ENCODE measurements at places on chromosomes 2 and 18.

DNA sequence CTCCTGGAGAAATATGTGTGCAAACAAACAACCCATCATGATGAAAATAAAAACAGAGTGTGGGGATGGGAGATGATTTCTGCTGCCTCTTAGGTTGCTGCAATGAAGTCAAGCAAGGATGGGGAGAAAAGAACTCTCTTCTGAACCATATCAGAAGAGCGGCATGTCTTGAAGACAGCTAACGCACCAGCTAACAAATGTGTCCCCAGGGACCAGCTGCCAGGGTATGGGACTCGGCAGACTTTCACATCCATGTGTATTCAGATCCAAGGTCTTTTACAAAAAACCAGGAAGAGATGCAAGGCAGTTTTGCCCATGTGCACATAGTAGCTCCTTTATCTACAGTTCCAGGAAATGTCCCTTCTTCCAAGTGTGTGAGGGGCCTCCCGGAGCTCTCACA is 125.4 kb downstream of the CLIP4 start:
- no peak for DNase-seq

GRCh38 chr2:41867553-41867952 is 180.3 kb upstream of the PKDCC start:
- DNase-seq = peak; percentile 13

- DNase-seq = no peak
Measured at GRCh38 chr2:1173528-1173927, 222.9 kb downstream of the SNTG2 start.

DNA sequence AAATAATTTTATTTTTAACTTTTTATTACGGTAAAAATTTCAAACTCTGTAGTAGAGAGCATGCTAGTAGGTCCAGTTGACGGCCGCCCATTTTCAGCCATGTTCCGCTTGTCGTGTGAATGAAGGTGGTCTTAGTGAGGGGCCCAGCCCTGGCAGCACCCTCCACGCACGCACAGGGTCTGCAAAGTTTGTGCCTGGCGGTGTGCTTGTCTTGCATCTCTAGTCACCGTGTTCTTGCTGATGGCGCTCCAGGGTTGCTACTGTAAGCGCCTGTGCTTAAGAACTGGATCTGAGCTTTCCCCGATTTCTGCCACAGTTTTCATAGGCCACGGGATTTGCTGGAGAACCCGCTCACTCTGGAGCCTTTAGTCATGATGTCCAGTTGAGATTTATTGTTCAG is 28.9 kb downstream of the LDLRAD4 start:
- DNase-seq = no peak

DNA sequence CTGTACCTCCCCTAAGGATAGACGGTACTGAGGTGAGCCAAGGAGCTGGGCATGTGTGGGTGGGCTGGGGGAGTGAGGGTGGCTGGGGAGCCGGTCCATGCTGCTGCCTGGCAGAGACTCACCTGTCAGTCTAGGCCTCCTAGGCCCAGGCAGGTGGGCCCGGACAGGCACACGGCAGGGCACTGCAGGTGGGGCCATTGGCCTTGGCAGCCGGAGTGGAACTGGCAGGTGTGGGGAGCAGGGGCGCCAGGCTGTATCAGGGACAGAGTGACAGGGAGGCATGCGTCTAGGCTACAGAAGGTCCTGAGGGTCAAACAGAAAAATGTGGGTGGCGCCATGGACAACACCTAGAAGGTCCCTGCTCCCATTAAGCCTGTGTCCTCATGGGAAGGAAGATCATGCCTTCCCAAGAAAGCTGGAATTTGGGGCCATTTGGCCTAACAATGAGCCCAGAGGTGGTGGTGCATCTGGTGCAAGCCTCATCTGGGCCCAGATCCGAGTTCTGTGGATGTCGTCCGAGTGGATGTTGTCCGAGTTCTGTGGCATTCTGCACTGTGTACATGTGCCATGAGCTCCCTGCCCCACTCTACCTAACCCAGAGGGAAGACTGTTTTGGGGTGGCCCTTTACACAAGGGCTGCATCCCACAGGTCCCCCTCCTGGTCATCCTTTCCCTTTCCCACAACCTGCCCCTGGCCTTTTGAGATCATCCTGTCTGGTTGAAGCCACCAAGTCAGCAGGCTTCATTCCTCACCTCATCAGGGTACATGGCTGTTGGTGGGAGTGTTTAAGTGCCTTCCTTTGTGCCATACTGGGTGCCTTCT is 249.7 kb downstream of the GLI2 start:
- DNase-seq = no peak

- no peak for DNase-seq
Measured at GRCh38 chr2:147572622-147573021, 272.2 kb upstream of the ACVR2A start.

DNA sequence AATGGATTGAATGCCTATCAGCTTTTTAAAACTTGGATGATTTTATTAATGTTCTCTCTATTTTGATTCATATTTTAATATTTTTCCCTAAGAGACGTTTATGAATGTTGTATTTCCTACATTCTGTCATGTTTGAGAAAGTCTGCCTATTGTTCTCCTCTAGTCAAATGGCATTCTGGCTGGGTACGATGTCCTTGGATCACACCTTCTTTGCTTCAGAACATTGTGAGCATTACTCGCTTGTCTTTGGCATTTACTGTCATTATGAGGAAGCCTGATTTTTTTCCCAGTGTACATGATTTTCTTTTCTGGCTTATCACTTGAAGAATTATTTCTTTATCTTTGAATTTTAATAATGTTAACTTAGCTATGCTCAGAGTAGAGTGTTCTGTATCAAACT is 78.4 kb downstream of the CDC42EP3 start:
- no peak for DNase-seq

DNA sequence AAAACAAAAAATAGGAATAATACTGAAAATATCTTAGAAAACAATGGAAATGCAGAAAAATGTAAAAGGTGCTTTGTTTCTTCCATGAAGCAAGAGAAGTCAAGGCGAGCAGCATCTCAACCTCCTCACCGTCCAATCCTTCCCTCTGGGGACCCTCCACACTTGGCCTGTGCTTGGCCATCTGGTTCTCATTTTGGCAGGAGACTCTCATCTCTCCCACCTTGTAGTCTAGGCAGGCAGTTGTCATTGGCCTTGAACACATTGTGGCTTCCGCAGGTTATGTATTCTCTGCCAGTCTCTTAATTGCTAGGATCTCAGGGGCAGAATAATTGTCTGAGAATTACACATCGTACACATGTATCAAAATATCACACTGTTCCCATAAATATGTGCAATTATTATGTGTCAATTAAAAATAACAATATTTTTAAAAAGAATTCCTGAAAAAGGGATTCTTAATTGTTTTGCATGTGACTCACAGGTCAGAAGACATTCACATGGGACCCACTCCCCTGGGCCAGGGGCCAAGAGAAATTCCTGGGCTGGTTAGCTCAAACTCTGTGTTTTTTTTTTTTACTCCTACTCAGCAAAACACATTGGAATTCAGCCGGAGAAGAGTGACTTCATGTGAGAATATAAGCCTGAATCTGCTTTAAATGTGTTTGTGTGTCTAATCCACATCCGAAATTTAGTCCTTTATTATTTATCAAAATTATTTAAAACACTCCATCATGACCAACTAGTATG is 14.0 kb upstream of the ANKRD62 start:
- DNase-seq = peak; percentile 46

GRCh38 chr18:42338683-42339082 is 383.6 kb downstream of the PIK3C3 start:
- DNase-seq = no peak

- DNase-seq = peak; percentile 95
Measured at GRCh38 chr2:43221763-43222474, 4.5 kb downstream of the ZFP36L2 start.

DNA sequence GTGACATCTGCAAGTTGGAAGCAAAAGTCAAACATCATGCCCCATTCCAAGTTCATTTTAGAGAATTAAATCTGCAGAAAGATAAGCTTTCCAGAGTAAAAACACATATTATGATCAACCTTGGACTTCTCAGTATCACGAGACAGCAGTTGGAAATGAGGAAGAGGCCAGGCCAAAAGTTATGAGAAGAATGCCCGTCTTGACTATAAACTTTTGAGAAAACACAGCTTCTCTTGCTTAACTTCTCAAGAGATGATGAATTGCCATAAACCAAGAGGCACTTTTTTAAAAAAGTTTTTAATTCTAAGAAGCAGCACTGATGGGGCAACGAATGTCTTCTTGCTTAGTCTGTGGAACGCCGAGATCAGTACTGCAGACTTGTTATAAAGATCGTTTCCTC is 52.6 kb upstream of the NFU1 start:
- no peak for DNase-seq

DNA sequence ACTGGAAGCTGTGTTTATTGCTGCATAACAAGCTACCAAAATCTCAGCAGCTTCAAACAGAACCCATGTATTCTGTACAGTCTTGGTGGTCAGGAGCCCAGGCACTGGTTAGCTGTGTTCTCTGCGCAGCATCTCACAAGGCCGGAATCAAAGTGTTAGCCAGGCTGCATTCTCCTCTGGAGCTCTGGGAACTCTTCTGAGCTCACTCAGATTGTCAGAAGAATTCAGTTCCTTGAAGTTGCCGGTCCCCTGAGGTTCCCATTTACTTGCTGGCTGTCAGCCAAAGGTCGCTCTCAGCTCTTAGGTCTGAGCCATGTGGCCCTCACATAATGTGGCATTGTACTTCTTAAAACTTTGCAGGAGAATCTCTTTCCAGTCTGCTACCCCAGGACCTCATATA is 123.6 kb upstream of the SMIM21 start:
- DNase-seq = no peak

DNA sequence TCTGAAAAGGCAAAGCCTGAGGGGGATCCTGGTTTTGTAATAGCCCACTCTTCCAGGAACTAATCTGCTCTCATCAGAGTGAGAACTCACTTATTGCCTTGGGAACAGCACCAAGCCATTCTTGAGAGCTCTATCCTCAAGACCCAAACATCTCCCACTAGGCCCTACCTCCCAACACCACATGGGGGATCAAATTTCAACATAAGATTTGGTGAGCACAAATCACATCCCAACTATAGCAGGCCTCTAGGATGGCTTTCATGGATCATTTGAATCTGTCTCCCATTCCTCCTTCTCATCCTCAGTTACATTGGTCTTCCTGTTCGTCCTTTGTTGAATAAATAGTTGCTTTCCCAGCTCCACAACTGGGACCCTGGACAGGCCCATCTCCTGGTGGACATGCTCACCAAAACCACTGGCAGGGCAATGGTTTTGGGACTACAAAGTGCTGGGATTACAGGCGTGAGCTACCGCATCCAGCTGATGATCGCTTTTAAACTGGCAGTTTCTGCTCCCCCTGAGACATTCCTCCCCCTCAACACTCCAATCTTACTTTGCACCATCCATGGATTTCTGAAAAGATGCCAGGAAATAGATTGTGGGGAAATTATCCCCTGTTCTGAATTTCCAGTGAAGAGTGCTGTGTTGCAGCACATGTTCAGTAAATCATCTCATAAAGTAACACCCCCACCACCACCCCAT is 42.6 kb downstream of the MCFD2 start:
- DNase-seq = peak; percentile 89

- peak; percentile 87 for DNase-seq
Measured at GRCh38 chr2:163266772-163267171, 428.2 kb upstream of the KCNH7 start.

DNA sequence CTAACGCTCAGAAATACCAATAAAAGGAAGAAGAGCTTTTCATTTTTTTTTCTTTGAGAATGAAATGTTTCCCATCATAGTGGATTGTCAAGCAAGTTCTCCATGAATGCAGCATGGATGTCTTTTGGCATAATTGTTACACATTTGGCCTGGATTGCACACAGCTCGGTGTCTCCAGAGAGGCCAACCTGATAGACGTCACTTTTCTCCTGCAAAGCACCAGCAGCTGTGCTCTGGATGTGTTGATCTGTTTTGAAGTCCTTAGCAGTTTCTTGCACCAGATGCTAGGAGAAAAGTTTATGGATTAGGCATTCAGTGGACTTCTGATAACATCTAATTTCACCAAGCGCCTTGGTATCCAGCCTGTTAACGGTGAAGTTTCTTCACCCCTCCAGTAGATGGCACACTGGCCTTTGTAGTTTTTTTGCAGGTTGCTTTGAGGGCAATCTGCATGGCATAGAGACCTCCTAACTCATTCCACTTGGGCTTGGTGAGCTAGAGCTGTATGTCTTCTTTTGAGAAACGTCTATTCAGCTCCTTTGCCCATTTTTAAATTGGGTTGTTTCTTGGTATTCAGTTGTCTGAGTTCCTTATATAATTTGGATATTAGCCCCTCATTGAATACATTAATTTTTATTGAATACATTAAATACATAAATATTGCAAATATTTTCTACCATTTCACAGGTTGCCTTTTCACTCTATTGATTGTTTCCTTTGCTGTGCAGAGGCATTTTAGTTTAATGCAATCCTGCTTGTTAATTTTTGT is 59.7 kb downstream of the PTH2R start:
- peak; percentile 1 for DNase-seq

GRCh38 chr2:217647925-217648324 is 354.9 kb downstream of the TNS1 start:
- DNase-seq = no peak

GRCh38 chr2:31216734-31217133 is 581 bp downstream of the CAPN14 start:
- no peak for DNase-seq

DNA sequence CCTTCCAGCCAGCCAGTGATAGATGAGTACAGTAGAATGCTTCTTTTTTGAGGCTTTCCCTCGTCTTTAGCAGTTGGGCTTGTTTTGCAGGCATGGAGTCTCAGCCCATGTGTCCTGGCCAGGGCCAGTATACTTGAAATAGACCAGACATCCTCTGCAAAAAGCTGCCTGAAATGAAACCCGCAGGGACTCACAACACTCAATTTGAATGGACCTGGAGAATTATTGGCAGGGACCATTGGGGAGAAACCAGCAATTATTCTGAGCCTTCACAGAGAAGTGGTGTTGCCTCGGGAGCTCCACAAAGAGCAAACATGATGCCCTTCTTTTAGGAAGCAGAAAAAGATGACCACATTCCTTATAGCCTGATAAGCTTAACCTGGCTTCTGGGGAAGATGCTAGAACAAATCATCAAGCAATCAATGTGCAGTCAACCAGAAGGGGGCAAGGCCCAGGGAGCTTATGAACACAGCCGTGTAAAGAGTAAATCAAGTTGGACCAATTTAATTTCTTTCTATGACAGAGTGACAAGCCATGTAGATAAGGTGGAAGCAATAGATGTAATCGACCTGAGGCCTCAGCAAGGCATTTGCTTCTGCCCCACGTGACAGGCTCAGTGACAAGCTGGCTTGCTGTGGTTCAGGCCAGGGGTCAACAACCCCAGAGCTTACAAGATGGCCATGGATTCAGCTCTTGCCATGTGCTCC is 42.1 kb downstream of the BOD1L2 start:
- no peak for DNase-seq

- DNase-seq = no peak
Measured at GRCh38 chr2:173249661-173250641, 104.7 kb upstream of the CDCA7 start.

DNA sequence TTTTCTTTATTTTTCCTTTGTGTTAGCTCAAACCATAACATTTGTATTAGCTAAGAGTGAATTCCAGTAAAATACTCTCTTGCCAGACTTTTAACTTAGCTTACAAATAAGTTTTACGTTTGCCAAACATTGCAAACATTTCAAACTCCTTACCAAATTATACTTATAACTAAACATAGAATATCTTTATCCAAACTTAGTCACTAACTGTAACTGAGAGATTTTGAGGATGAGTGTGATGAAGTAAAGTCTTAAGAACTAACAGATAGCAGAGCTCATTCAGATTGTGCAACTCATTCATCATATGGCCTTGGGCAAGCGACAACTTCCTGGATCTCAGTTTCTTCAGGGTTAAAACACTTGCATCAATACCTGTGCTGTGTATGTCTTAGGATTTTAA is 533.7 kb downstream of the TDRD15 start:
- no peak for DNase-seq
